Activated effector memory CD4-positive, alpha-beta T cell treated with Interleukin-2 at 50 U/mL for 16 hours (primary cell): ENCODE measurements at places on chromosomes 5 and 9.

DNA sequence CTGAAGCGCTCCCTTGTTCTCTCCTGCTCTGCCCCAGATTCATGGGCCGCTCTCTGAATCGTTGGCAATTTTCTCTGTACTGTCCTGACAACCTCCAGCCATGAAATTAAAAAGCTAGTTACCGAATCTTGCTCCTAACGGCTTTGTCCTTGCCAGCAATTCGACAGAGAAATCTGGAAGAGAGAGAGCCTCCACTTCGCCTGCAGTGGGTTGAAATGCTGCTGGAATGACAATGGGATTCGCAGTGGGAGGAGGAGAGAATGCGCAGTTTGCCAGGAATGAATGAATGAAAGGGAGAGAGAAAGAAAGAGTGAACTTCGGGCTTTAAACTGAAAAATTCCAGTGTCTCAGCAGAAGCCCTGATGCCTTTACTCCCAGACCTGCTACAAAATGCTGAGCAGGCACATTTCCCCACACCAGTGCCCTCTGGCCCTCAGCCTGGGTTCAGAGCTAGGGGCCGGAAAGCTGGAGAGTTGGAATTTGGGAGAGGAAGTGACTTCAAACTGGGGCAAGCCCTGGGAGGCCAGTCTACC, 11.5 kb upstream of the BOD1 start:
- no peak for DNase-seq

DNA sequence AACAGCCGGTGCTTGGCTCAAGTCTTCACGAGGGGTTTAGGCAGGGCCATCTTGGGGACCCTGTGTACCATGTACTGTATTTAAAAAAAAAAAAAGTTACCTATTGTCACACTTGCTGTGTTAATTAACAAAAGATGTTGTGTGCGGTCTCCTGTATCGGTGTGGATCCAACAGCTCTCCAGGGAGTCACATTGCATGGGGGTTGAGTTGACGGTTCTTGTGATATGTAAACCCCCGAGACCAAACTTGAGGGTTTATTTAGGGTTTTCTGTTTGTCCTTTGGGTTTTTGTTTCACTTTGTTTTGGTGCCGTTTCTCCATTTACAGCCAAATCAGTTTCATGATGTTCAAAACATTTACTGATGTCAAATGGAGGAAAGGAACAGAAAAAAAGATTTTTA, 22.2 kb downstream of the AMBP start:
- no peak for DNase-seq

DNA sequence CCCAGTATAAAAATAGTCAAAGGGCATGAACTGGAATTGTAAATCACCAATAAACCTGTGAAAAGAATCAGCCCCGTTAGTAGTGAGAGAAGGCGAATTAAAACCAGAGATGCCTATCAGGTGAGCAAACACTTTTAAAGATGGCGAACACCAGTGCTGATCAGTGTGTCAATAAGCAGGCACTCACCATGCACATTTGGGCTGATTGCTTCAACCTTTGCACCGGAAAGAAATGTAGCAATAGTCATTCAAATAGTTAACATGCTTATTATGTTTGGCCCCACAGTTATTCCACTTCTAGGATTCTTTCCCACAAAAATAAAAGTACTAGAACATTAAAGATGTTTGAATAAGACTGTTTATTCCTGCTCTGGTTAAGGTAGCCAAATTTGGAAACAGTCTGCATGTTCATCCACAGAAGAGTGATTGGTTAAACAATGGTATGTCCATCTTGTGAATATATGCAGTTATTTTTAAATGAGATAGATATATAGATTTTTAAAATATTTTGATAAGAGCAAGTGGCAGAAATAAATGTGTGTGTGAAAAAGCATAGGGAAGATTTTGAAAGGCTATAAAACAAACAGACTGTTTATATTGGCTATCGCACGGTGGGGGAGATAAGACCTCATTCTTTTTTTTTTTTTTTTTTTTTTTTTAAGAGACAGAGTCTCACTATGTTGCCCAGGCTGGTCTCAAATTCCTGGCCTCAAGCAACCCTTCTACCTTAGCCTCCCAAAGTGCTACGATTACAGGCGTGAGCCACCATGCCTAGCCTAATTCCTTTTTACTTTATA, 112.2 kb downstream of the PIP5K1B start:
- DNase-seq: no peak

DNA sequence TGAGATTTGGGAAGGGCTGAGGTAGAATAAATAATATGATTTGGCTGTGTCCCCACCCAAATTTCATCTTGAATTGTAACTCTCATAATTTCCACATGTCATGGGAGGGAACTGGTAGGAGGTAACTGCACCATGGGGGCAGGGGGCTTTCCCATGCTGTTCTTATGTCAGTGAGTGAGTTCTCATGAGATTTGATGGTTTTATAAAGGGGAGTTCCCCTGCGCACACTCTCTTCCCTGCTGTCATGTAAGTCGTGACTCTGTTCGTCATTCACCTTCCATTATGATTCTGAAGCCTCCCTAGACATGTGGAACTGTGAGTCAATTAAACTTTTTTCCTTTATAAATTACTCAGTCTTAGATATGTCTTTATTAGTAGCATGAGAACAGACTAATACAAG, 115.5 kb upstream of the STARD4 start:
- DNase-seq: no peak

GRCh38 chr9:93619272-93619775, 42.9 kb downstream of the PHF2 start:
- no peak for DNase-seq

GRCh38 chr5:169341556-169341955, 40.6 kb upstream of the SLIT3 start:
- DNase-seq: no peak
